Fibroblast of skin of left biceps (primary cell): ENCODE measurements at places on chromosomes 5 and 9.
A peak's percentile ranks its signal among the peaks of the same experiment; 100 is the strongest.

DNA sequence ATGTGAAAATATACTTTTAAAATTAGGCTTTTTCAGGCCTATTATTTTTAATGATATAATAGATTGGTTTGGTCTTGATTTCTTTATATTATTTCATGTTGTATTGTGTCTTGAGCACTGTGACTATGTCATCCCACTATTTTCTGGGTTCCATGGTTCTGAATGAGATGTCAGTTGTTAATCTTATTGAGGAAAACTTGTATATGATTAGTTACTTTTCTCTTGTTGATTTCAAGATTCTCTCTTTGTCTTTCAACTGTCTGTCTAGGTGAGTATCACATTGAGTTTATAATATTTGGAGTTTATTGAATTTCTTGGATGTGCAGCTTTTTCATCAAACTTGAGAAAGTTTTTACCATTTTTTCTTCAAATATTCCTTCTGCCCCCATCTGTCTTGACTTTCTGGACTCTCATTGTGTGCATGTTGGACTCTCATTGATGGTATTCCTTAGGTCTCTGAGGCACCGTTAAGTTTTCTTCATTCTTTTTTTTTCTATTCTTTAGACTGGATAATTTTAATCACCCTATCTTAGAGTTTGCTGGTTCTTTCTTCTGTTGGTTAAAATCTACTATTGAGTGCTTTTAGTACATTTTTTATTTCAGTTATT lies 175.8 kb downstream of the TMEM167A start:
- no peak for DNase-seq

- peak; percentile 23 for DNase-seq
Observed at GRCh38 chr9:25861421-25861820, 183.2 kb upstream of the TUSC1 start.

DNA sequence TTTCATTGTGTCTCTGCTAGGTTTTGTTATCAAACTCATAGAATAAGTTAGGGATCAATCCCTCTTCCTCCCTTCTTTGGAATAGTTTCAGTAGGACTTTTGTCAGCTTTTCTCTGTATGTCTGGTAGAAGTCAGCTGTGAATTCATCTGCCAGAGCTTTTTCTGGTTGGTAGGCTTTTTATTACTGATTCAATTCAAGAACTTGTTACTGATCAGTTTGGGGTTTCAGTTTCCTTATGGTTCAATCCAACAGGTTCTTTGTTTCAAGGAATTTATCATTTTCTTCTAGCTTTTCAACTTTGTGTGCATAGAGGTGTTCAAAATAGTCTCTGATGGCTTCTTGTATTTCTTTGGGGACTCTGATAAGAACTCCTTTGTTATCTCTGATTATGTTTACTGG lies 221.7 kb downstream of the FGF10 start:
- no peak for DNase-seq

DNA sequence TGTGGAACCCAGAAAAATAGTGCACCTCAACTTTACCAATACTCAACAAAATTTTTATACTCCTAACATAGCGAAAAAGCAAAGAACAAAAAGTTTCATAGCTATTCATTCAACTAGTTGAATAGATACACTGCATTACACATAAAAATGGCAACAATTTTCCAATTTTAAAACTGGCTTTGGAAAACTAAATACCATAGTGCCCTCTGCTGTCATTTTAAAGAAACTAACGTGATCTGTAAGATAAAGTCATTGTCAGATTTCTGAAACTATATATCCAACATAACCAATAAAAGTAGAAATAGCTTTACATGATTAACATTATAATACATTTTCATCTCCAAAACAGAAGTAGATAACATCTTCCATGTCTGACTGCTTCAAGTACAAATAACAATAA lies 31.6 kb downstream of the DTWD2 start:
- no peak for DNase-seq

DNA sequence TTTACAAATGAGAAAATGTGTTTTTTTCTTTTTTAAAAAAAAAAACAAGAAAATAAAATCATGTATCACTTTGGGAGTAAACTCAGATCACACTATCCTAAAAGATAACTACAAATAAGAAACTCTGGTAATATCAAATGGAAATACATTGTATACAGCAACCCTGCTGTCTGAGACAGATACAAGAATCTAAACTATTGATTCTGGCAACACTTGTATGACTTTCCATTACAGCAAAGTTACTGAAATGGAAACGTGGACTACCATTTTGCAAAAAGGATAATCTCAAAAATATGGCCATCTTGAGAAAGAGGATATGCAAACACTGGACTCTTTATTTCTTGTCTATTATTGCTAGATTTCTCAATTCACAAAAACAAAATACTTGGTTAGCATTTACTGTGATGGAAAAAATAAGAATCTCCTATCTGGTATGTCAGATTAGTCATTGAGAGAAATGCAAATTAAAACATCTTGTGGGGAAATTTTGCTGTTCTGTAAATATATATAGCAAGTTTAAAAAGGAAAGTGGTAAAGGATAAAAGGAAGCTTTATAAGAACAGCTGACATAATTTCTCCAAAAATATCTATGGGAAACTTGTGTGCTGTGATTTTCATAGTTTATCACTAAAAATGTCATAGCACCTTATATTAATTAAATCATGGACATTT lies 112.9 kb upstream of the FER start:
- DNase-seq, result no peak

DNA sequence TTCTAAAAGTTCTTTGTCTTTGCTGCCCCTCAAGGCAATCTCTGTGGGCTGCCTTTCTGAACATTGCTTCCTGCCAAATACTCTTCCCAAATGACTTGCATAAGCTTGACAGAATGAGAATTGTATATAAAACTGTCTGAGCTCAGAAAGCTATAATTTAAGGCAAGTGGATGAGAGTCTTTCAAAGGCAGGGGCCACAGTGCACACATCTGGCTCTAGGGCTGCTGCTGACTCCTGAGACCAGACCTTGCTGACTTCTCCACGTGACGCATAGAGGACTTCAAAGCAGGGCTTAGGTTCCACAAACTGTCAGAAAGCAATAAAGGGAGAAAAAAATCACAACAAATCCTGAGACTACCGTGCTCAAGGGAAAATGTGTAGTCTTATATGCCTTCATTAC lies 79.4 kb upstream of the DIRAS2 start:
- DNase-seq, result no peak

DNA sequence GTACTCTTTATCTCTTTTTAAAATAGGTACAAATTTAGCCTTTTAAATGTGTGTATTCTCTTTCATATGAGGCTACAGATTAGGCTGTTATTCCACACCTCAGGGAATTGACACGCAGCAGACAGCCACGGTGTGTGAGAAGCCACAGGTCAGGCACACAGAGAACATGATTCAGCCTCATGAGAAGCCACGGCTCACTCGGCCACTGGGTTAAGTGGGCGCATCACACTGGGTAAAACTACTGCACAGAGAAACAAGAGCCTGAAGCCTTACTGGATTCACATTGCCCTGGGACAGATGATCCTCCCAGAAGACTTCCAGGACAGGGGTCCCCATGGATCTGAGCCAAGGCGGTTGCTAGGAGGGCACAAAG lies 28.2 kb downstream of the LPCAT1 start:
- no peak for DNase-seq

- DNase-seq, result no peak
Observed at GRCh38 chr5:36384845-36385244, 83.1 kb upstream of the RANBP3L start.

GRCh38 chr9:99360026-99360425 lies 137.9 kb downstream of the SEC61B start:
- no peak for DNase-seq

DNA sequence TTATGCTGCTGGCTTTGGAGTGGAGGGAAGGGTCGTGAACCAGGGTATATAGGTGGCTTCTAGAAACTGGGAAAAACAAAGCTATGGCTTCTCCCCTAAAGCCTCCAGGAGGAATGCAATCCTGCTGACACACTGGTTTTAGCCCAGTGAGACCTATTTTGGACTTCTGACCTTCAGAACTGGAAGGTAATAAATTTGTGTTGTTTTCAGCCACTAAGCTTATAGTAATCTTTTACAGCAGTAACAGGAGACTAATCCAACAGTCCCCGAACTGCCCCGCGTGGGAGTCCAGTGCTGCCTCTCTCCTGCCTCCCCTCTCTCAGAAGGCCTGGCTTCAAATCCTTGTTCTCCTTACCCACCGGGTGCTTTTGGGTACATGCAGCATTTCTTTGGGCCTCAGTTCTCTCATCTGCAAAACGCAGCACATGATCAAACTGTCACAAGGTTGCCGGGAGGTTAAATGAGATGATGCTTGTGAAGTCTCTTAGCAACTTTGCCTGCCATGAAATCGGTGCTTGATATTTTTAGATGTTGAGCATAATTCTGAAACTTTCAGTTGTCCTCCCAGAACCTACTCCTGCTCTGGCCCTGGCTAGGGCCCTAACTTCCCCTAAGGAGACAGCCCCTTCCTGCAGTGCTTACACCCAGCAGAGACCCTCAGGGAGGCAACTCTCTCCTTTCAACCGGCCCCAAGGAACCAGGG lies 127.3 kb upstream of the BOD1 start:
- DNase-seq, result no peak

- no peak for DNase-seq
Observed at GRCh38 chr5:129905473-129906176, 1.4 kb downstream of the CHSY3 start.

DNA sequence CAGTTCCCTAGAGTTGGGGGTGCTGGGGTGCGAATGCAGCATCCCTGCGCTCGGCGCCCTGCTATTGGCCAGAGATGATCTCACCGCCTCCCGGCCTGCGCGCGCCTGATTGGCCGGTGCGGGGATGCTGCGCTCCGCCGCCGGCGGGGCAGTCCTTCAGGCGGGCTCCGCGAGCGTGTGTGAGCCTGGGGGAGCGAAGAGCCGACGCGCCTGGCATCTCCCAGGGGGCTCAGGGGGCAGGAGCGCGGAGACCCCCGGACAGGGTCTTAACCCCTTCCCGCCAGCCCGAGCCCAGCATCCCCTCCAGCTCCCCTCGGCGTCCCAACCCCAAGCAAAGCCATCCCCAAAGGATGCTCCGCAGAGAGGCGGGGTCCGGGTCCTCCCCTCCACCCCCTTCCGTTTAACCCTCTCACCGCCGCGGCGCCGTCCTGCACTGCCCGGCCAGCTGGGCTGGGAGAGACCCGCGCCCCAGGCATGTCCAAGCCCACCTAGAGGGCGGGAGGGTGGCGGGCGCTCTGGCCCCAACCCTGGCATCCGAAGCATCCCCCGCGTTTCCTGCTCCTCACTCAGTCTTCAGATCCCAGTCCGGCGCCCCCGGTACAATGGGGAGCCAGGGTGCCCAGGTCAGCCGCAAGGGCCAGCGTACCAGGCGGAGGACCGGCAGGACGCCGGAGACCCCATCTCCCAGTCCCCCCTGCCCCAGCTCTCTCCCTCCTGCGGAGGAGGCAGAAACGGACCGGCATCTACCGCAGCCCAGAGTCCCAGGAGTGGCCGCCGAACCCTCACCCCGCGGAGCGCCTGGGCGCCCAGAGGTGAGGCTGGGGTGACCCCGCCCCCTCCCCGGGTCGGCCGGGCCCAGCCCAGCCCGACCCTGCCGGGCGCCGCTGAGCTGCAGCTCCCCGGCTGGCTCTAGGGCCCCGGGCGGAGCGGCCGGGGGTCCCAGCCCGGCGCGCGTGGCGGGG lies 19.3 kb upstream of the TOR2A start:
- no peak for DNase-seq

DNA sequence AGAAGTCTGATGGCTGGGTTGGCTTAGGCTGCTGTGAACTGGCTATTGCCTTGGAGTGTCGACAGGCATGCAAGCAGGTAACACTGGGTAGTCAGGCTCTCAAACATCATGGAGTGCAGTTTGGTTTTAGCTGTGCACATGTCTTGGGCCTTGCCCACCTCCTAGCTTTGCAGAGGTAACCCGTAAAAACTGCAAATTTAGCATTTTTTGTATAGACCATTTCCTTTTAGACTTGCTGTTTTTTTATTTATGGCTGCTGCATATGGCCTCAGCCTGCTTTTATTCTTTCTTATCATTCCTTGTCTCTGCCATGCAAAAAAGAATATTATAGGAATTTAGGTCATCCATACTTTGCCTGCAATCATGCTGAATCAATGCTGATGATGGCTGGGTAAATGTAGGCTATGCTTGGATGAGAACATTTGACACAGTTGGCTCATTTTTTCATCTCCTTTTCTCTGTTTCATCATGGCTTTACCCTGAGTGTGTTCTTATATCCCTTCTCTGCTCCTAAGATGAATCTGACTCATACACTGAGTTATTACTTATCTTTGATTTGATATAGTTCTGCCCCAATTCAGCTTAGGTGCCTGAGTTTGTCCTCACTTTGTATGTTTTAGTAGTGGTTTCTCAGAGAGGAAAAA lies 27.2 kb downstream of the RECK start:
- no peak for DNase-seq

- DNase-seq, result no peak
Observed at GRCh38 chr9:135678236-135679017, 15.3 kb downstream of the LCN9 start.

DNA sequence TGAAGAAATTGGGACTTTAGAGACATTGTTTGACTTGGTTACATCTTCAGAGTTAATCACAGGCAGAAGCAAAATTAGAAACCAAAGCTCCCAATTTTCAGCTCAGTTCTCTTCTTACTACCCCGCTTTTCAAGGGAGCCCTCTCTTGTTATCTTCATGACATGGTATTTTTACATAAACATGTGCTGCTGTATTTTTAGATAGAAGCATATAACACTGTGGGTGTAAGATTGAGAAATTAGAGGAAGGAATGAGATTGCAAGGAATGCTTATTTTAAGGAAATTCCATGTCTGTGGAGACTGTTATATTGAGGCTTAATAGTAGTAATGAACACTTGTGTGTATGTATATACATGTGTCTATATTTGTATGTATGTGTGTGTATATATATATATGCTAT lies 401.6 kb downstream of the TMEM232 start:
- no peak for DNase-seq

GRCh38 chr5:33329891-33330290 lies 110.9 kb upstream of the TARS1 start:
- no peak for DNase-seq

DNA sequence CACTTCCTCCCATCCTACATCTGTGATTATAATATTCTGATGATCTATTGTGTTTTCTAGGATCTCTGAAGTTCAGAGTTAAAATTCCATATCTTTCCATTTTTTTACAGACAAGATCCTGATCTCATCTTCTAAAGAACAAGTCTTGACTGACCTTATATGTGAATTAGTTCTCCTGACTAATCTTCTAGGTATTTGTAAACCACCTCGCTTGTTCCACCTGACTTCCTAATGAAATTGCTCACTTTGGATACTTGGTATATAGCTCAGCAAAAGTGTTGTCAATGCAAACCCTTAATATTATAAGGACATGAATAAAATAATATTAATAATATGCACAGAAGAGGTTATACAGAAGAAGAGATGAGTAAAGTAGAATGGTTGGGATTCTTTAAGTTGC lies 68.2 kb upstream of the NR4A3 start:
- no peak for DNase-seq

- no peak for DNase-seq
Observed at GRCh38 chr5:39178861-39179260, 40.5 kb downstream of the FYB1 start.

DNA sequence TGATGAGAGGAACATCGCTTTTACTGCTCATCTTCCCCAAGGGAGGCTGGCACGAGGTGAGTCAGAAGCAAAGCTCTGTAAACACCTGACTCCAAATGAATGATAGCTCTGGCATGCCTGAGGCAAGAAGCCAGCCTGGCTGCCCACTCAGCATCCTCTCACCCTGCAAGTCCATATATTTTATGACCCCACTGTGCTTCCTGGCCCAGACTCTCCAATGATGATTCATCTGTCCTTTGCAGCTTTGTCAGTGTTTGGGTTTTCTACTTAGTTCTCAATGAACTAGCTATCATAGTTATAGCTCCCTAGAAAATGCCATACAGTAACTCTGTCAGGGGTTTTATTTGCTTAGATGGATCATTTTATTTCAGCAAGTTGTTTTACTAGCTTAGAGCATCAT lies 52.1 kb upstream of the FSTL4 start:
- DNase-seq, result no peak
